ENCODE measurements at places on chromosomes 12 and 14. TPM values are rescaled to one million over a fixed set of nuclear protein-coding genes. Genes with fewer than 3 reads are reported as not detected.

DNA sequence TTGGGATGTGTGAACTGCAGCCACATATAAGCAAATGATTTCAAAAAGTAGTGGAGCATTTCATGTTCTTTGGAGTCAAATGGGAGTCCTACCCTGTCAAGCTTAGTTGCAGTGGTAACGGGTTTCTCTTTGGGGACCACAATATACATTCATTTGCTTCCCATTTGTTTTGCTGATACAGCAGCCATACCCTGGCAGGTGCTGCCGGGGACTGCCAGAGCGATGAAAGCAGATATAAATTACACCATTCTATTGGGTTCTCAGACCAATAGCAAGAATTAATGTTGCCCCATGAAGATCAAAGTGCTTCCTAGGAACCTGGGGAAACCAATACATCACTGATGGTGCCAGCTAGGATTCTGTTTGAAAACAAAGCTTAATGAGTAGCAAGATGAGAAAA, 1621.5 kb upstream of the FLRT2 start:
- DNase-seq, result no peak
- no peaks in the 10 kb centered on the region for H3K36me3 ChIP-seq
- H3K4me3 ChIP-seq, result no peak overlapping the region

DNA sequence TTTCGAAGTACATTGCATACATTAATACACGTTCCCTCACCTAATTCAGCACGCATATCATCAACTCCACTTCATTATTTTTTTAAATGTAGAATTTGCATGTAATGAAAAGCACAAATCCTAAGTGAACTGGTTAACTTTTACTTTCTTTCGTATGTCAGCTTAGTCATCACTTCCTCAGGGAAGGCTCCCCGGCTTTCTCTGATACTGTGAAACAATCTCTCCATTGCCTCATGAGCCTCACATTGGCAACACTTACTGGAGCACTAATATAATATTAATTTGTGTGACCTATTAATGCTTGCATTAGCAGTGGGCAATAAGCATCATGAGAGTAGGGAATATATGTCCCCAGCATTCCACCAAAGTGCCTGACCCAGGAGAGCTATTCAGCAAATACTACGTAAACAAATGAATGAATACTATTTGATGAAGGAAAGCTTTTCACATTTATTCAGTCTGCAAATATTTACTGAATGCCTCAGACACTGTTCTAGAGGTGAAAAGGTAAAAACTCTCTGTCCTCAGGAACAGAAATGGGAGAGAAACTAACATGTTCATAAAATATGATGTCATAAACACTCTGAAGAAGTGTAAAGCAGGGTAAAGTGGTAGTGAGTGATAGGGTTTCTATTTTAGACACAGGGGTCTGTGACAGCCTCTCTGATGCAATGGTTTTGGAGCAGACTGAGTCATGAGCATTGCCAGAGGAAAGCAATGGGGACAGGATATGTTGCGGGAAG, 327.5 kb upstream of the DIO2 start:
- no peak for DNase-seq
- H3K4me3 ChIP-seq, result no peak overlapping the region
- no peaks in the 10 kb centered on the region for H3K27me3 ChIP-seq
- H3K36me3 ChIP-seq, result no peaks in the 10 kb centered on the region

- no peak overlapping the region for H3K4me3 ChIP-seq
- DNase-seq, result no peak
- no peaks in the 10 kb centered on the region for H3K36me3 ChIP-seq
- H3K4me1 ChIP-seq, result no peaks in the 10 kb centered on the region
These were observed 1.7 kb downstream of the KRT79 start for GRCh38 chr12:52832451-52832850.

The DBX2 gene
- polyA plus RNA-seq, result not detected

DNA sequence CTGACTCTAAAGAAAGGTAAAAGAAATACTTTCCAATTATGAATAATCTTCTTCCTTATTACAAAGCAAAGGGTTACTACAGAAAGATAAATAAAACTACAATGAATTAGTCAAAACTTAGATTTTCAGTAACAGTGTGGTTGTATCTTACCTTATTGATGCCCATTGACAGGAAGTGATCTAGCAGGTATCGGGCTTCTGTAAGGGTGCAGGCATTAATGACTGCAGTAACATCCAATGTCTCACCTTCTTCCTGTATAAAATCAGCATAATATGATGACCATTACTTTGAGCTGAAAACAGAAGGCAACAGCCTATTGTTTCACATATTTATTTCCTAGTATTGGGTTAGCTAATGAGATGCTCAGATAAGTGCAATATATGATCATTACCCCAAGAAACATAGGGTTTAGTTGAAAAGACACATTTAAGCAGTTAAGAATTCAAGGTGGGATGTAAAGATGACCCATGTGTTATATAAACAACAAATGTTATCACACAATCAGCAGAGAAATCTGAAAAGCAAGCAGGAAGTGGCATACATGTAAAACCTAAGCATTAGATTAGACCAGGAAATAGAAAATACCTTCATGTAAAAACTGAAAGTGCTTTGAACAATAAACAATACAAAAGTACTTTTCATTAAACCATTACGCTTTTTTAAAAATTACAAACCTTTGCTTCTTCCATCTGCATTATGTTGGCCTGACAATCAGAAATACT, 111.2 kb downstream of the KIF21A start:
- DNase-seq, result no peak
- H3K27me3 ChIP-seq, result no peaks in the 10 kb centered on the region
- no peak overlapping the region for H3K4me3 ChIP-seq
- H3K27ac ChIP-seq, result no peak overlapping the region
- H3K4me1 ChIP-seq, result no peaks in the 10 kb centered on the region

DNA sequence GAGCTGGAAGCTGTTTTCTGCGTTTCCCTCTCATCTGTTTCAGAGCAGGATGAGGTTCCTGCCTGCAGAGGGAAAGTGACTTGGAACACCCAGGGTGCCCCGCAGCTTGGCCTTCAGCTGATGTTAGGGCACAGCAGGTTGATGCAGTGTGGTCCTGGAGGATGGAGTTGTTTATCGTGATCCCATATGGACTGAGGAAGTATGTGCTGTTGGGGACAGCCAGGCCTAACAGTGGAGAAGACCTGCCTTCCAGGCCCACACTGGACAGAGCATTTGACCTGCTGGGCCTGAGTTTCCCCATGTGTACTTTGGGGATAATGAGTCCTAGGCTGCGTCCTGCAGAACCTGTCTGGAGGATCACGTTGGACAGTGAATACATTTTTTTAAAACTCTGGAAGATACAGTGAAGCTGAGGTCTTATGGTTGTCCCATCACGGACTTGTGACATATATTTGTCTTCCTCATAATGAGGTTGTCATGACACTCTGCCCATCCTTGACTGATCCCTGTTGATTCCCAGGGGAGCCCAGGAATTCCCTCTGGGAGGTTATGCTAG, 12.8 kb downstream of the SERPINA1 start:
- no peaks in the 10 kb centered on the region for H3K27me3 ChIP-seq
- H3K27ac ChIP-seq, result no peak overlapping the region
- DNase-seq, result no peak
- H3K36me3 ChIP-seq, result no peaks in the 10 kb centered on the region
- no peaks in the 10 kb centered on the region for H3K4me1 ChIP-seq

The ANG gene
- 2.1 TPM for polyA plus RNA-seq

The WNT5B gene
- 240 TPM for polyA plus RNA-seq

The CLEC6A gene
- polyA plus RNA-seq, result 0.26 TPM

All from cardiac muscle cell (in vitro differentiated cells and primary cell).